ENCODE measurements at places on chromosomes 5 and 9.
A peak's percentile ranks its signal among the peaks of the same experiment; 100 is the strongest.

DNA sequence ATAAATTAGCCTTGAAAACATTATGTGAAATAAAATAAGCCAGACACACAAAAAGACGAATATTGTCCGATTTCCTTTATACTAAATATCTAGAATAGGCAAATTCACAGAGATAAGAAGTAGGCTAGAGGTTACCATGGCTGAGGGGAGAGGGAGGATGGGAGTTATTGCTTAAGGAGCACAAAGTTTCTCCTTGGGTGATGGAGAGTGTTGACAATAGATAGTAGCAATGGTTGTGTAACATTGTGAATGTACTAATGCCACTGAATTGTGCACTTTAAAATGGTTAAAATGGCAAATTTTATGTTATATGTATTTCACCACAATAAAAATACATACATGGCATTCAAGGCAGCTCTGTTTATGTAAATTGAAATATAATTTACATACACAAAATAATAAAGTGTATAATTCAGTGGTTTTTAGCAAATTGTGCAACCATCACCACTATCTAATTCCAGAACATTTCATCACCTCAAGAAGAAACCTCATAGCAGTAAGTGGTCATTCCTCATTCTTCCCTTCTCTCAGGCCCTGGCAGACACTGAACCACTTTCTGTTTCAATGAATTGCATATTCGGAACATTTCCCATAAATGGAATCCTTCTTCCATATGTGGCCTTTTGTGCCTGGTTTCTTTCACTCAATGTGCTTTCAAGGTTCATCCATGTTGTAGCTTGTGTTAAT lies 59.2 kb downstream of the NDST1 start:
- DNase-seq, result peak; percentile 89

GRCh38 chr5:159825551-159826051 lies 90.7 kb upstream of the ADRA1B start:
- peak; percentile 19 for DNase-seq

DNA sequence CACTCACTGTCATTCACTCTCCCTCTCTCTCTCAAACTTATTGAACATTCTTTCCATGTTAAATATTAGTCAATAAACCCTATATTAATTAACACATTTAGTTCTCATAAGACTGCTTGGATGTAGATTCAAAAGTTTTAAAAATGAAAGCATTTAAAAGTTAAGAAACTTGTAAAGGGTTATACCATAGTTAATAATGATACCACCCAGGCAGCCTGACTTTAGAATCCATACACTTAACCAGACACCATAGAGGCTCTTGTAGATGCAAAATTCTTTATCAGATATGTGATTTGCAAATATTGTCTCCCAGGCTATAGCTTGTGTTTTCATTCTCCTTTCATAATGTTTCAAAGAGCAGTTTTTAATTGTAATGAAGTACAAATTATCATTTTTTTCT lies 335.8 kb upstream of the ACTBL2 start:
- DNase-seq, result no peak

DNA sequence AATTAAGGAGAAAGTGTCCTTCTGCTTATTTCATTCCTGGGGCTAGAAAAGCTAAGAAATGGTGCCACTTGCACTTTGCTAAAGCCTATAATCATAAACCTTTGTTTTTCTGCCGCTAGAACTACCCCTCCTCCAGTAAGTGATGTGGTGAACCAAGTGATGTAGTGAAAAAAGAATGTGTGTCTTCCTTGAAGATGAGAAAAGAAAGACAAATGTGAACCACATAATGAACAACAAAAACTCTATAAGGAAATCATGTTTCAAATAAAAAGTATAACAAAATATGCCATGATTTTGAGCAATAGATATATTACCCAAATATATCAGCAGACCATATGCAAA lies 179.0 kb upstream of the SGCD start:
- peak; percentile 64 for DNase-seq

GRCh38 chr5:138645778-138646575 lies 70.8 kb upstream of the HSPA9 start:
- no peak for DNase-seq
